ENCODE measurements at places on chromosomes 5 and 9. TPM values are rescaled to one million over a fixed set of nuclear protein-coding genes. Genes with fewer than 3 reads are reported as not detected.

Gene DOCK8
- total RNA-seq = 24.9 TPM

GRCh38 chr9:101628173-101628572 lies 33.4 kb upstream of the PPP3R2 start:
- DNase-seq = no peak
- H3K4me3 ChIP-seq = no peak overlapping the region
- H3K36me3 ChIP-seq = no peaks in the 10 kb centered on the region
- no peaks in the 10 kb centered on the region for H3K4me1 ChIP-seq
- H3K27me3 ChIP-seq = no peaks in the 10 kb centered on the region

DNA sequence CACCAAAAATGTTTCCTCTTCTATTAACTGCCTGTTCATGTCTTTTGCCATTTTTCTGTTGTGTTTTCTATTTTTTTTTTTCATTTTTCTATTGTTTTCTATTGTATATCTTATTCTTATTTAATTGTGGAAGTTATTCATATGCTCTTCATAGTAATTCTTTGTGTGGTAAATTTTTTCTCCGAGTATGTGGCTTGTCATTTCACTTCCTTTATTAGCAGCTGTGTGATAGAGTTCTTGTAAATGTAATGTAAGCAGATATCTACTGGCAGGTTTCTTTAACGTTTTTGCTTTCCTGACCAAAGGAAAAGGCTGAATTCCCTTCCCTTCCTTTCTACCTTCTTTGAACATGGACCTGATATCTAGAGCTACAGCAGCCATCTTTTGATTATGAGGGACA lies 5.8 kb upstream of the PLPP1 start:
- DNase-seq = no peak
- H3K27ac ChIP-seq = no peak overlapping the region
- no peaks in the 10 kb centered on the region for H3K36me3 ChIP-seq
- H3K27me3 ChIP-seq = no peaks in the 10 kb centered on the region
- H3K4me1 ChIP-seq = no peaks in the 10 kb centered on the region
- H3K4me3 ChIP-seq = no peak overlapping the region

DNA sequence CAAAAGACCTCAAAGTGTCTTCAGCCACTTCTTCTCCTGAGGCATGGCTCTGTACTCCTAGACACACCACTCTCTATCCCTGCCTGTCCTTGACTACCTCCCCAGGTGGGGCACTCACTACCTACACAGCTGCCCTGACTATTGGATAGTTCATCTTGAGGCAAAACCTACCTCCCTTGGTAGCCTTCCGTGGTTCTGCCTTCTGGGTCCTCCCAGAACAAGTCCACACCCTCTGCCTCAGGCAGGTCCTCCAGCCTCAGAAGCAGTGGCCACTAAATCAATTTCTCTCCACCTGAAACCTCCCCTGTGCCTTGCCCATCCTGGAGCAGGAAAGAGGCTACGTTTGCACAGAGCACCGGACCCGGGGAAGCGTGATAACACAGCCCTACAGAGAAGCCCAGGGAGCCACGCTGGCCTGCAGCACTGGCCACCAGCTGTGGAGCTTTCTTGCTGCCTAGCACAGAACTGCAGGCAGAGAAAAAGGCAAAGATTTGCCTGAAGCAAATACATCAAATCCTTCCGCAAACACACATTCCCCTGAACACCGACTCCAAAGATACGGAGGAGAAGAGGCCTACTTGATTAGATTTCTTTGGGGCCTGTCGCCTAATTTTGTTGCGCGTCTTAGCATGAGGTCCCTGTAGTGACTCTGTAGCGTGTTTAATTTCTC lies 141.8 kb downstream of the C9orf50 start:
- no peak overlapping the region for H3K4me3 ChIP-seq
- peak overlapping the region; percentile 95 for H3K27ac ChIP-seq
- H3K4me1 ChIP-seq = peaks cover 18% of the 10 kb centered on the region
- DNase-seq = no peak
- no peaks in the 10 kb centered on the region for H3K36me3 ChIP-seq
- no peaks in the 10 kb centered on the region for H3K27me3 ChIP-seq

- no peak overlapping the region for H3K27ac ChIP-seq
- DNase-seq = no peak
- H3K4me3 ChIP-seq = no peak overlapping the region
- H3K36me3 ChIP-seq = no peaks in the 10 kb centered on the region
These were observed 42.0 kb downstream of the PDCD1LG2 start for GRCh38 chr9:5552301-5552700.

DNA sequence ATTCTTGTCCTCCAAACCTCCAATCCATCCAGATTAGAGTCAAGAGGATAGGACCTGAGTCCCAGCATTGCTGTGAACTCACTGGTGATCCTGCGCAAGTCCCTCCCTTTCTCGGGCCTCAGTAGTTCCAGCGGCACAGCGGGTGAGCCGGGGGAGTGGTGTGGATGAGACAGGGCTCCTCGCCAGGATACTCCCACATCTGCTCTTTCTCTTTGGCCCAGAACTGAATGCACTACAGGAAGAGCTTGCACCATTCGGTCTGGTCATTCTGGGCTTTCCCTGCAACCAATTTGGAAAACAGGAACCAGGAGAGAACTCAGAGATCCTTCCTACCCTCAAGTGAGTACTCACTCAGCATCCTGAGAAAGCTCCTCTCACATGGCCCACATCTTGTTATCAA lies 6.3 kb downstream of the GPX3 start:
- no peak overlapping the region for H3K4me3 ChIP-seq
- no peaks in the 10 kb centered on the region for H3K36me3 ChIP-seq
- no peaks in the 10 kb centered on the region for H3K4me1 ChIP-seq
- no peaks in the 10 kb centered on the region for H3K27me3 ChIP-seq

DNA sequence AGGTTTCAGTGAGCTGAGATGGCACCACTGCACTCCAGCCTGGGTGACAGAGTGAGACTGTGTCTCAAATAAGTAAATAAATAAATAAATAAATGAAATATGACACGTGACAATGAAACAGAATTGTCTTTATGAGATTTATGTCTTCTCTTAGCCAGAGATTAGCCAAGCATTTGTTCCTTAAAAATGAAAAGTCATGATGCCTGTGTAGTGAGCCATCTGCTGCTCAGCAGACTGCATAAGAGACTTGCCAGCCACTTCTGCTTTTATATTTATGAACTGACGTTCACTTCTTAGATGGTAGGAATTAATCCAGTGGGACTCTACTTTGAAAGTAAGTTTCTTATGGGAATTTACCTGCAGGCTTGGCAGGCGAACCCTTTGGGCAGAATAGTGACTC lies 227.4 kb downstream of the NR3C1 start:
- H3K4me1 ChIP-seq = no peaks in the 10 kb centered on the region
- no peak overlapping the region for H3K27ac ChIP-seq
- no peaks in the 10 kb centered on the region for H3K36me3 ChIP-seq
- no peak for DNase-seq
- H3K4me3 ChIP-seq = no peak overlapping the region
- H3K27me3 ChIP-seq = no peaks in the 10 kb centered on the region

DNA sequence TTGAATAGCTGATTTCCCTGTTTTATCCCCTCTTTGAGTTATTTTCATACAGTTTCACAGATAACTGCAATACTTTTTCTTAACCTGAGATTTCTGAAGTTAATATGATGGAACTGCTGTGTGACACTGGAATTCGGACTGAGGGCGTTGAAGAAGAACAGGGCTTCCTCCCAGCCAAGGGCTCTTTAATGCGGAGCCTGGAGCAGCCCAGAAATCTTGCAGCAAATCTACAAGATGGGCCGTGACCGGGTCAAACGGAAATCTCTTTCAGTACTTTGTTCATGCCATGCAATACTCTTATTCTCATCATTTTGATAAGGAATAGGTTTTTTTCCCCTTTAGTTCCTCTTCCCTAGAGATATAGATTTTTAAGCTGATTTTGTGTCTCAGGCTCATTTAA lies 236.8 kb upstream of the IRX4 start:
- H3K27ac ChIP-seq = no peak overlapping the region
- no peaks in the 10 kb centered on the region for H3K36me3 ChIP-seq
- no peak for DNase-seq
- no peak overlapping the region for H3K4me3 ChIP-seq

Gene LOX
- 15.7 TPM for total RNA-seq

DNA sequence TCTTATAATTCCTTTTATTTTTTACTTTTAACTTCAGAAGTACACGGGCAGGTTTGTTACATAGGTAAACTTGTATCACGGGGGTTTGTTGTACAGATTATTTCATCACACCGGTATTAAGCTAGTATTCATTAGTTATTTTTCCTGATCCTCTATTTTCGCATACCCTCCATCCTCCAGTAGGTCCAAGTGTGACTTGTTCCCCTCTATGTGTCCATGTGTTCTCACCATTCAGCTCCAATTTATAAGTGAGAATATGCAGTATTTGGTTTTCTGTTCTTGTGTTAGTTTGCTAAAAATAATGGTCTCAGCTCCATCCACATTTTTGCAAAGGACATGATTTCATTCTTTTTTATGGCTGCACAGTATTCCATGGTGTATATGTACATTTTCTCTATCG lies 43.1 kb upstream of the IFNE start:
- no peaks in the 10 kb centered on the region for H3K27me3 ChIP-seq
- no peak overlapping the region for H3K4me3 ChIP-seq
- H3K27ac ChIP-seq = no peak overlapping the region
- no peak for DNase-seq
- H3K36me3 ChIP-seq = peaks cover 12% of the 10 kb centered on the region

- H3K27ac ChIP-seq = no peak overlapping the region
- H3K36me3 ChIP-seq = no peaks in the 10 kb centered on the region
- H3K4me3 ChIP-seq = no peak overlapping the region
- H3K4me1 ChIP-seq = no peaks in the 10 kb centered on the region
These were observed 180.1 kb downstream of the ACTL7B start for GRCh38 chr9:108675708-108676107.

- DNase-seq = no peak
- H3K27me3 ChIP-seq = no peaks in the 10 kb centered on the region
- no peak overlapping the region for H3K27ac ChIP-seq
- no peaks in the 10 kb centered on the region for H3K36me3 ChIP-seq
- no peaks in the 10 kb centered on the region for H3K4me1 ChIP-seq
These were observed 46.2 kb upstream of the RNF20 start for GRCh38 chr9:101487443-101487840.

DNA sequence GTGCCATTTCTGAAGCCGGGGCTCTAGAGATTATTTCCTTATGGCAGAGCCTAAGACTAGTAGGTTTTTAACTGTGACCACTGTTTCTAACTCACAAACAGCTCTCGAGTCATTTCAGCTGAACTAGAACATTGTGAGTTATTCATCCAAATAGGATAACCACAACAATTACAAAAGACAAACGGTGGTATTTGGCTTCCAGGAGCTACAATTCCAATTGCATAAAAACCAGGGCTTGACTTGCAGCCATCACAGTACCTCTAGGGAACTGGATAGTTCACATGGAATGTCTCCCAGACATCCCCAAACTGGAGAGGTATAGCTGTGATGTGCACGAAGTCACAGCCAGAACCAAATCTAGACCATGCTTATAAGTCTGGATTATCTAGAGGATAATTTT lies 224.8 kb downstream of the FAM114A2 start:
- H3K27ac ChIP-seq = no peak overlapping the region
- H3K4me3 ChIP-seq = no peak overlapping the region
- no peaks in the 10 kb centered on the region for H3K27me3 ChIP-seq
- H3K4me1 ChIP-seq = no peaks in the 10 kb centered on the region
- no peaks in the 10 kb centered on the region for H3K36me3 ChIP-seq

DNA sequence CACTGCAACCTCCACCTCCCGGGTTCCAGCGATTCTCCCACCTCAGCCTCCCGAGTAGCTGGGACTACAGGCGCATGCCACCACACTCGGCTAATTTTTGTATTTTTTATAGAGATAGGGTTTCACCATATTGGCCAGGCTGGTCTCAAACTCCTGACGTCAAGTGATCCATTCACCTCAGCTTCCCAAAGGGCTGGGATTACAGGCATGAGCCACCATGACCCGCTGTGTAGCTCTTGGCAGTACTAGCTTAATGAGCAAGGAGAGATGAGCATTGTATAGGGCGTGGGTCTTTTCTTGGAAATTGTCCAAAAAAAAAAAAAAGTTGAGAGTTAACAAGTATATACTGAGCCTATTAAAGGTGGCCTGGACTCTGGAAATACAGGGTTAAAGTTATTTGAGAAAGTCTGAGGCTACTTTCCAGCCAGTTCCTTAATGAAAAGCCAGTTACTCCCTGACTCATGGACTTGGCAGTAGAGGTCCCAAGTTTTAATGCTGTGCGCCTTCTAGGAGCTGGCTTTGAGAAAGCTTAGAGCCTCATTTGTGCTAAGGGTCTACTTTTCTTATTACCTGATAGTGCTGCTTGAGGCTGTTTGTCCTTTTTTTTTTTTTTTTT lies 4.2 kb upstream of the FGF18 start:
- no peaks in the 10 kb centered on the region for H3K27me3 ChIP-seq
- H3K27ac ChIP-seq = no peak overlapping the region
- H3K36me3 ChIP-seq = no peaks in the 10 kb centered on the region
- H3K4me3 ChIP-seq = no peak overlapping the region
- peaks cover 19% of the 10 kb centered on the region for H3K4me1 ChIP-seq
- no peak for DNase-seq

All from Peyer's patch (tissue), 4 donors.